ENCODE measurements at places on chromosomes 5 and 9.

- no peak for DNase-seq
Measured at GRCh38 chr9:127340721-127341120, 56.2 kb upstream of the SLC2A8 start.

DNA sequence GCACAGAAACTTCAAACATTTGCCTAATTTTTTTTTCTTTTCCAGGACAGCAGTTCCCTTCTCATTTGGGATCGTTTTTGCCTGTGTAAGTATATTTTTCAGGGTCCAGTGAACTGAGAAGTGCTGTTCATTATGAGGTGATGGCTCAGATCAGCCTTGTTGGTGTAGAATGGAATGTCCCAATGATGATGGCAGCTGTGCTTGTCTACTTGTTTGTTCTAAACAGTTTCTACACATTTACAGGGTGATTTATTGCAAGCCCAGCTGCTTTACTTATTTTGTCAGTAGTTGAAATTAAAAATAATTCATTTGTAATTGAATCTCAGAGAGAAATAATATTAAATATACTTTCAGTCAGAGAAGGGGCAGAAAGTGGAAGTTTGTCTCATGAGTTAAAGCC, 337.6 kb upstream of the SEMA6A start:
- DNase-seq = no peak

DNA sequence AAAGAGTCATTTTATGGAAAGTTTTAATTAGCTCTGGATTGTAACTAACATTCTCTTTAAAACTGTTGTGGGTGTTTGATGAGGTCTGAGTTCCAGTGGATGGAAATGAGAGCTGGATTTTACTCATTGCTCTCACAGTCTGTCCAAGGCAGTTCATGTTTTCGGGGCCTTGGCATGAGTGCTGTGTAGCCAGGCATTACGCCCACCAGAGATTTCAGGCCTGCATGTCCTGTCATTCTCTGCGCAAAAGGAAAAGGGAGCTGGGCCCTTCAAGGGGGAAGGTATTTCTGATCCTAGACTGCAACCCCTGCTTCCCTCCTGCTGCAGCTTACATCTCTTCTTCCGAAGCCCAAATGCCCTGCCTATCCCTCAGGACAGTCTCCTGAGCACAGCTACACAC, 499.6 kb upstream of the TRPC7 start:
- DNase-seq = no peak

DNA sequence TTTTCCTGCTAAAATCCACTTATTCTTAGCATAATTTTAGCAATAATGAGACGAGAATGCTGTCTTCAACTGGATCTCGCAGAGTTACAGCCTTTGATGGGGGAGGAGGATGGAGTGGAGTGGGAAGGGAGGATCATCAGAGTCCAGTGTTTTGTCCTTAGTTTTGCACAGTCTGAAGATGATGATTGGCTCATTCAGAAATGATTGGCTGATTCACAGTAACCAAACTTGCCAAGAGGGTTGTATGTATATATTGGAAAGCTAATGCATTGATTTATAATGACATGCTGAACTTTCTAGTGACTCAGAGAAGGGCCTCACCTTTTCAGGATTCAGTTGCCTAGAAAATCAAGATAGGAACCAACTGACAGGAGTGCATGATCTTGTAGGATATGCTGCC, 448.0 kb downstream of the CCDC171 start:
- DNase-seq = no peak

DNA sequence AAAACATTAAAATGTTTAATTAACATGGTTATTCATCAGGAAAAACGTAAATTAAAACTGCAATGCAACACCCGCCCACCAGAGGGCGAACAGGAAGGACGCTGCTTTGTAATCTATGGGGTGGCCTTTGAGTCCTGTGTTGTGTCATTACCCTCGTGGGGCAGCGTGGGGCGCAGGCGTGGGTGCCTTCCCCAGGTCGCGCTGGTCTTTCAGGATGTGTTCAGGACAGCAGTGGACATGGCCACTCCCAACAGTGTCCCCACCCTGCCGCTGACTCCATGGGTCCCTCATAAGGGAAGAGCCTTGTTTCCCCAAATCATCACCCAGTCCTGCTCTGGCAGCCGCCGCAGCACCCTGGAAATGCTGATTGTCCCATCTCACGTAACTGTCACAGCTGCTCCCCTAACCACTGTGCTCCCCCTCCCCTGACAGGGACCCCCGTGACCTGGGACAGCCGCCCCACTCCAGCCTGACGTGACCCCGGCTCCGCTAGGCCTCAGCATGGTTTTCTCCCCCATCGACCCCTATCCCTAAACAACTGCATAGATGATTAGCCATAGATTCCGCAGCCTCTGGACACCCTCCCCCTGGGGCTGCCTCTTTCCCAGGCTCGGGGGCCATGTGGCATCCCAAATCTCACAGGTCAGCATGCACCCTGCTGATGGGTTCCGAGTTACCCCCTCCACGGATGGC, 36.4 kb downstream of the GLT6D1 start:
- DNase-seq = peak; percentile 37

- DNase-seq = no peak
Measured at GRCh38 chr5:124948754-124949275, 202.4 kb upstream of the ZNF608 start.

DNA sequence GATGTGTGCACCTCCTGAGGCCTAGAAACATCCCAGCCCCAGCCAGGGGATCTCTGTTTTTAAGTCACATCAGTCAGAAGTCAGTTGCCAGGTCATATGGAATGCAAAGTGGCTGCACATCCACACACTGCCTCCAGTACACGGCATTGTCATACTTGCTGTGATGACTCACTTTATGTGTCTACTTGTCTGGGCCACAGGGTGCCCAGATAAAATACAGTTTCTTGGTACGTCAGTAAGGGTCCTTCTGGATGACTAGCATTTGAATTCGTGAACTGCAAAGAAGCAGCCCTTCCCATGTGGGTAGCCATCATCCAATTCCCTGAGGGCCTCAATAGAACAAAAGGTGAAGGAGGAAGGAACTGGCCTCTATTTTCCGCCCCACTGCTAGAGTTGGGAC, 27.7 kb downstream of the AUH start:
- DNase-seq = peak; percentile 25

DNA sequence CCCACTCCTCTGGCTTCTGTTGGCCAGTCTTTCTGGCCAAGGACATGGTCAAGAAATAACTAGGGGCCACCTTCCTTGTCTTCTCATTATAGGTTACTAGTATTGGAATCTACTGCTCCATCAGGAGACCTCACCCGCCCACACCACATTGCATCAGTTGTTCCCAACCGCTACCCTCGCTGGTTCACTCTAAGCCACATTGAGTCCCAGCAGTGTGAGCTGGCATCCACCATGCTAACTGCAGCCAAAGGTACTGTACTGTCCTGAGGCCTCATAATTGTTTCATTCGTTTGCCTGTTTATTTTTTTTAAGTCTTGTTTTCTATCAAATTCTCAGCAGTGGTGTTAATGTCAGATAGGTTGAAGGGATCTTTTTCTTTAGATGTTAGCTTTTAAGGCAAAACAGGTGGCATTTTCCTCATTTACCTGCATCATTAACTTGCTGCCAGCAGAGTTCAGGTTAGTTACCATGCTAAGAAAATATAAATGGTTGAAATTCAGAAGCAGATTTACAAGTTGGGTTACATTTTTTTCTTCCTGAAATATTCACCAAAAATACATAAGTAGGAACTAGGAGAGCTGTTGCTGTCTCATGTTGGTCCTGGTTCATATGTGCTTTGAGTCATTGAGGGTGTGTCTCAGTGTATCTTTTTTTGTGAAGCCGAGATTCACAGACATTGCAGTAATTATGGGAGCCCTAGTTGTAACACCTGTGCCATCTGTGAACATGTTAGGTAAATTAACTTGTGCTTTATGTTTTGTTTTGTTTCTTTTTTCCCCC, 206.9 kb downstream of the ZSWIM6 start:
- no peak for DNase-seq

GRCh38 chr9:14608540-14608939, 84.7 kb downstream of the ZDHHC21 start:
- no peak for DNase-seq

DNA sequence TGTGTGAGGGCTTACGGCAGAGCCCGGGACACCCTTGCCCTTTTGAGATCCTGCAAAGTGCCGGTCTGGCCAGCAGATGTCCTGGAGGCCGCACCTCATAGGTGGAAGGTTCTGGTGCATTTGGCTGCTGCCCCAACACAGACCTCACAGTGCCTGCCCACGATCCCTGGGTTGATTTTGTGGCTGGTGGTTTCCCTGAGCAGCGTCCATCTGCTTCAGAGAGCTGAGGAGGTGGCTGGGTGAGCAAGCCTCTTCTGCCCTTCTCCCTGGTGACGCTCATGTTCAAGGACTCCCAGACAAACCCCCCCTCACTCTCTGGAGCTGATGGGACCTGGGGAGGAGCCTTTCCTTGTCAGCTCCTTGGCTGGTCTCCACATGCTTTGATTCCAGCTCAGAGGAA, 18.9 kb downstream of the BNIP1 start:
- no peak for DNase-seq

DNA sequence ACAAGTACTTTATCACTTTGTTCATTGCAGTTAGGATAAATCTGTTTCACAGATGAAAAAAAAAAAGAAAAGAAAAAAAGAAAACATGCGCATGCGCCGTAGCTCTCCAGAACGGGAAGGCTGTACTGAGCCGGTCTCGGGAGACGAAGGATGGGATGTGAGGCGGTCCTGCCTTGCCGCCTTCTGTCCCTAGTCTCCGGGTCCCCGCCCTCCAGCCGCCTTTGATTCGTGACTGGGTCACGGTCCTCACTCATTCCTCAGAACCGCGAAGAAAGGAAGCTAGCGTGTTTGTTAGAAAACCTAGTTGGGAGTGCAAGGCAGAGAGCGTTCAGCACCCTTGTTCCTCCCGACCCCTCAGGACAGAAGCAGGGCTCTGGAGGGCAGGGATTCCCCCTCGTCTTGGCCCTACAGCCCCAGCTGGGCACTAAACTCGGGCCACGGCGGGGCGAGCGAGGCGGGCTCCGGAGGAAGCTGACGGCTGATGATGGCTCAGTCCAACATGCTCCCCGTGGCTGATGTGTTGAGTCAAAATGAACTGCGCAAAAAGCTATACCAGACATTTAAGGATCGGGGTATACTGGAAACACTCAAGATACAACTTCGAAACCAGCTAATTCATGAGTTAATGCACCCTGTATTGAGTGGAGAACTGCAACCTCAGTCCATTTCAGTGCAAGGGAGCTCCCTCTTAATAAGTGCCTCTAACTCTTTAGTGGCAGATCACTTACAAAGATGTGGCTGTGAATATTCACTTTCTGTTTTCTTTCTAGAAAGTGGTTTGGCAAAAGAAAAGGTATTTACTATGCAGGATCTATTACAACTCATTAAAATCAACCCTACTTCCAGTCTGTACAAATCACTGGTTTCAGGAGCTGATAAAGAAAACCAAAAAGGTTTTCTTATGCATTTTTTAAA, 40.0 kb downstream of the CPLANE1 start:
- DNase-seq = no peak

GRCh38 chr9:119441338-119441737, 72.1 kb upstream of the BRINP1 start:
- no peak for DNase-seq

GRCh38 chr5:75059912-75060545, 7.7 kb upstream of the GCNT4 start:
- no peak for DNase-seq

- no peak for DNase-seq
Measured at GRCh38 chr5:84298628-84299027, 86.1 kb downstream of the EDIL3 start.

DNA sequence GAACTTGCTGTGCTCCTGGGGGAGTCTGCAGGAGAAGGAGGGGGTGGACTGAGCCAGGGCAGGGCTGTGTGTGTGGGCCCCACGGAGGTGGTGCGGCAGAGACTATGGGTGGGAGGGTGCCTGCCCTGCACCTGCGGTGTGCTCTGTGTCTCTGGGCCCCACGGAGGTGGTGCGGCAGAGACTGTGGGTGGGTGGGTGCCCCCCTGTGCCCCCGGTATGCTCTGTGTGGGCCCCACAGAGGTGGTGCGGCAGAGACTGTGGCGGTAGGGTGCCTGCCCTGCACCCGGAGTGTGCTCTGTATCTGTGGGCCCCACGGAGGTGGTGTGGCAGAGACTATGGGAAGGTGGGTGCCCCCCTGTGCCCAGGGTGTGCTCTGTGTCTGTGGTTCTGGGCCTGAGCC, 103.7 kb downstream of the EHMT1 start:
- no peak for DNase-seq

GRCh38 chr9:126327006-126327713, 531 bp downstream of the MVB12B start:
- DNase-seq = no peak

DNA sequence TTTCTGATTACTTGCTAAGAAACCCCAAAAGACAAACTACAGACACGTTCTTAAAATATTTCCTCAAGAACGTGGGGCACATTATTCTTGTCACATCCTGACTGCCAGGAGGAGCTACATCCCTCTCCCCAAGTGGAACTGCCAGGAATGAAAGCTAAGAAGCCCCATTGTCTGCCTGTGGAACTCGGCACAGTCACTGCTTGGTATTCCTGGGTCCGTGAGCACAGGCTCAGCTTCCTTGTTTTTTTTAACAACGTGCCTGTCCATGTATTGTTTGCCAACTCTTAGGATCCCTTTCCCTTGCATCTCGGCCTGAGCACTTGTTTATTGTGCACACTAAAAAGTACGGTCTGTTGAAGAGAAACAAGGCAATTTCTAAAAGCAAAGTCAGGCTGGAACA, 47.0 kb upstream of the SELENOP start:
- DNase-seq = no peak

DNA sequence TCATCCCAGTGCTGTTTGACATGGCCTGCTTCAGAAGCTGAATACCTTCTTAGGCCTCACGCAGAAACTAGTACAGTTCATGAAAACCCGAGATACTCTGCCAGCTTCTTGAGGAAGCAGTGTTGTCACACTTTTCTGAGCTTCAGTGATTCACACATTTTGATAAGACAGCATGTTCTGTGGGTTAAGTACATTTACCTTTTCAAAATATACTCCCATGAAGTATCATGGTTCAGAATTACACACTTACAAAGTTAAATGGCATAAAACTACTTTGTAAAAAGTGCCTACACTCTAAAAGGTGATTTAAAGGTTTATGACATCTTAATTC, 56.9 kb downstream of the VCAN start:
- no peak for DNase-seq
